Thoracic aorta (tissue), 2 donors: ENCODE measurements at places on chromosomes 4 and X.

GRCh38 chr4:2175990-2176698 is 65.8 kb downstream of the HAUS3 start:
- no peak for DNase-seq

GRCh38 chr4:122977103-122977502 is 54.7 kb upstream of the NUDT6 start:
- DNase-seq: no peak

DNA sequence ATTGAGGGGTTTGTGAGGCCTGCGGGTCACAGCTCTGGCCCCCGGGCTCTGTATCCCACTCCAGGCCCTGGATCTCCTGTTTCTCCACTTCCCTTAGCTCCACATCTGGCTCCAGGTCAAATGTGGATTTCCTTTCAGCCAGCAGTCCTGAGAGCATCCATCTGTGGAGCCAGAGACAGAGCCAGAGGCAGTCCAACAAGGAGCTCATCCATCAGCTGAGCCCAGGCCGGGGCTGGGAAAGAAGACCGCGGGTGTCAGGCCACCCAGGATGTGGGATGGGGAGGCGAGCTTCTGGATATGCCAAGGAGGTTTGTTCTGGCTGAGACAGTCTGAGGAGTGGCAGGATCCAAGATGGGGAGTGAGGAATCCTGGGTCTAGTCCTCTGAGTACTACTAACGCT is 91.7 kb downstream of the EFNB1 start:
- no peak for DNase-seq

GRCh38 chr4:175776217-175776616 is 35.8 kb downstream of the GPM6A start:
- DNase-seq: no peak

GRCh38 chr4:186227744-186228513 is 622 bp downstream of the KLKB1 start:
- DNase-seq: no peak

DNA sequence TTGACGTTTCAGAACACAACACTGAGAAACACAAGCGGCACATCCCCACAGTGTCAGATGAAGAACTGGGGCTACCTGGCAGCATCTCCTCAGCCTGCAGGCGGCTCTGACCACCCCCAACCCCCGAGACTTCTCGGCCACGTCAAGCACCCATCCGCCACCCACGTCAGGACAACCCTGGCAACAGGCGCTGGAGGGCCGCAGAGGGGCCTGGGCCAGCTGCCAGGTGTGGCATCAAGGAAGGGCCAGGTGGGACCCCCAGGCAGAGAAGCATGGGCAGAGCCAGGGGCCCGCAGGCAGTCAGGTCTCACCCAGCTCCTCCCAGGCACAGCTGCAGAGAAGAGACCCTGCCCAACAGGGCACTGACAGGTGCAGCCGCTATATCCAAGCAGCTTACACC is 22.3 kb downstream of the GAK start:
- no peak for DNase-seq

DNA sequence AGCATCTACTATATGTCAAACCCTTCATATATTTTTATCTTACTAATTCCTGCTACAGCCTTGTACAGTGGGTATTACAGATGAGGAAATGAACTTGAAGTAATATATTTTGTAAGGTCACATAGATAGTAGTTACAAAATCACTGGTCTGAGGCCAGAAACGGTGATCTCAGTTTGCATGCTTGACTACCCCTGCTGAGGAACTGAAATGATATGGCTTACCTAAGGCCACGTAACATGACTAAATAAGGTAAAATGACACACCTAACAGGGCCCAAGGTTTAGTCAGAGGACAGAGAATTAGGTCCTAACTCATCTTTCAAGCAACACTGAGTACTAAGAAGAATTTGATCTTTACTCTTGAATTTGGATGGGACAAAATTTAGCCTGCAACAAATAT is 1.5 kb upstream of the COMMD8 start:
- no peak for DNase-seq
